ENCODE measurements at places on chromosomes 3 and 15. TPM values are rescaled to one million over a fixed set of nuclear protein-coding genes. Genes with fewer than 3 reads are reported as not detected.

The CA12 gene
- total RNA-seq, result 1.8 TPM

The DNASE1L3 gene
- 32.9 TPM for total RNA-seq

The TXNRD3 gene
- 7.9 TPM for total RNA-seq

The LSAMP gene
- 0.12 TPM for total RNA-seq

GRCh38 chr3:25812644-25813043 is 22.8 kb downstream of the OXSM start:
- no peaks in the 10 kb centered on the region for H3K27me3 ChIP-seq
- no peak overlapping the region for H3K27ac ChIP-seq
- DNase-seq, result no peak
- no peaks in the 10 kb centered on the region for H3K4me1 ChIP-seq
- H3K4me3 ChIP-seq, result no peak overlapping the region
- no peaks in the 10 kb centered on the region for H3K36me3 ChIP-seq

- no peak overlapping the region for H3K4me3 ChIP-seq
- H3K36me3 ChIP-seq, result no peaks in the 10 kb centered on the region
- H3K27ac ChIP-seq, result no peak overlapping the region
These were observed 76.9 kb downstream of the RHCG start for GRCh38 chr15:89419370-89419984.

- no peak for DNase-seq
- H3K27me3 ChIP-seq, result no peaks in the 10 kb centered on the region
- H3K4me1 ChIP-seq, result peaks cover 30% of the 10 kb centered on the region
These were observed 72.4 kb downstream of the CHDH start for GRCh38 chr3:53773611-53774368.

DNA sequence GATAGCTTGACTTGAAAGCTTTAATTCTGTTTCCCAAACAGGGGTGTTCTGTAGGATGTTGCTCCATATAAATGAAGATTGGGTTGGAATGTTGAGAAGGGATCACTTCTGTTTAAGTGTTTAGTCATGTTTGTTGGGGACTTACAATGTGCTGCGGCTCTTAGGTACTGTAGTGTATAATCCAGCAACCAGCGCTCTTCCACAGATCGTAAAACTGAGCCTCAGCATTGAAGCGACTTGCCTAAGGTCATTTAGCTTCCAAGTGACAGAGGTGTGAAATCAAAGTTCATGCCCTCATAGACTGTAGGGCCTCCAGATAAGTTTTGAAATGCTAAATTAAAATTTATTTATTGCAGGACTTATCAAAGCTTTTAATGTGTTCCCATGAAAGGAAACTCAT is 1.8 kb downstream of the MKRN2 start:
- no peak overlapping the region for H3K27ac ChIP-seq
- no peaks in the 10 kb centered on the region for H3K36me3 ChIP-seq
- H3K27me3 ChIP-seq, result no peaks in the 10 kb centered on the region

- no peaks in the 10 kb centered on the region for H3K27me3 ChIP-seq
- no peak for DNase-seq
- H3K4me3 ChIP-seq, result peak overlapping the region; percentile 29
- no peaks in the 10 kb centered on the region for H3K36me3 ChIP-seq
These were observed 49.2 kb upstream of the MAP3K13 start for GRCh38 chr3:185313693-185314246.

Data from right lobe of liver (tissue), 6 donors.